Activated naive CD8-positive, alpha-beta T cell treated with anti-CD3 and anti-CD28 coated beads for 36 hours (primary cell): ENCODE measurements at places on chromosomes 7 and 10. TPM values are rescaled to one million over a fixed set of nuclear protein-coding genes. Genes with fewer than 3 reads are reported as not detected.
A peak's percentile ranks its signal among the peaks of the same experiment; 100 is the strongest.

GRCh38 chr7:151085691-151086620, at the start of gene AGAP3:
AGAP3 (plus strand) TSS chr7:151086475; CDS start chr7:151086742, 267 bp downstream.
- H3K4me3 ChIP-seq = peak within 1 kb of the TSS; percentile 84
- peaks cover 34% of the 10 kb centered on the region for H3K4me1 ChIP-seq
- peak; percentile 57 for DNase-seq
- H3K36me3 ChIP-seq = no peaks in the 10 kb centered on the region
- peak within 1 kb of the TSS; percentile 82 for H3K27ac ChIP-seq
- H3K27me3 ChIP-seq = peaks cover 24% of the 10 kb centered on the region

DNA sequence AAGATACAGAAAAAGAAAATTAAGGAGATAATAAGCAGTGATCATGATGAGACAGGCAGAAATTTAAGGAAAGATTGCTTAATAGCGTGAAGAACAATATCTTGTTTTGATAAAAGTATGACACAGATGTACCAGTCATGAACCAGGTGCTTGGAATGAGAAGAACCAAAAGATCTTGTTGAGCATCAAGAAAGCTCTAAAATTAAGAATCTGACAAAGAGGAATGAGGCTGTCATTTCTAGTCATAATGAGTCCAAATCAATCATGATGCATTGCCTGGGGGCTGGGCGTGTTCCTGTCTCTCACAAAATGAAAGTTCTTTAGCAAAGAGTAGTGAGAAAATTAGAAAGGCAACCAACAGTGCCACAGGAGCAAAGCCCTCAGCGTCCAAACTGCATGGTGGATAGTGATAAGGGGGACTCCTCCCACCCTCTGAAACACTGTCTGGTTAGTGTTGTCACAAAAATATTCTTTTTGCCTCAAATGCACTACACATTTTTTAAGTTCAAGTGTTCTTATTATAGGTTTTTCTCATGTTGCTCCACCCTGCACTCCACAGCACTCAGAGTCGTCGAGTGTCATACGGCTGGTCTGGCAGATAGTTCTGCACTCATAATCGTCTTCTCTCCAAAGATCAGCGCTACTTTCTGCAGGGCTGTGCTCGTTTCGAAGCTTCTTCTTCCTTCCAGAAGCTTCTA, 439.6 kb downstream of the TNS3 start:
- no peaks in the 10 kb centered on the region for H3K4me1 ChIP-seq
- no peak for DNase-seq
- H3K27me3 ChIP-seq = peaks cover 8% of the 10 kb centered on the region
- no peak overlapping the region for H3K4me3 ChIP-seq

- no peaks in the 10 kb centered on the region for H3K36me3 ChIP-seq
- H3K4me3 ChIP-seq = no peak overlapping the region
- H3K27me3 ChIP-seq = no peaks in the 10 kb centered on the region
- H3K27ac ChIP-seq = no peak overlapping the region
Measured at GRCh38 chr10:17415046-17415658, 39.2 kb downstream of the ST8SIA6 start.

DNA sequence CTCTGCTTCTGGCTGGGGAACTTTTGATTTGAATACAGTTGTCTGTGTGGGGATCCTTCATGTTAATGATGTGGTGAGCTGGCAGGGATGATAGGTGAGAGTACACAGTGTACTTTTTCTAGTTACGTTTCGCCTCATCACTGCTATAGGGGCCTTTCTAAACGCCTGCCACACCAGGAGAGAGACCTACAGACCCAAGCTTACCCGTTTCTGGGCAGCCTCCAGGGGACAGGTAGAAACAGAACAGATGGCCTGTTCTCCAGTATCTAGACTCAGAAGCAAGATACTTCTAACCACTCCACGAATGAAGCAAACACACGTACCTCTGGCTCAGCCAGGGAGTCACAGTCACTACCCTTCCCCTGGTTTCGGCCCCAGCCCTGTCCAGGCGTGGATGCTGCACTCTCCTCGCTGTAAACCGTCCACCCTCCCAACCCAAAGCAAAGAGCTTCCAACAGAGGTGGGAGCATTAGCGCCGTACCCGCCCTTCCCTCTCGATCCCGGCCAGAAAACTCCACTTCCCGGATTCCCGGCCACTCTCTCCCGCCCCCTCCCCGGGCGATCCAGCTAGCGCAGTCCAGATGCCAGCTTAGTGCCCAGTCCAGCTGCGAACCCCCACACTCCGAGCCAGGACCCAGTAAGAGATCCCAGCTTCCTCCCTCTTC, 1.2 kb downstream of the CCDC6 start:
- DNase-seq = peak; percentile 60
- no peaks in the 10 kb centered on the region for H3K27me3 ChIP-seq
- H3K4me3 ChIP-seq = peak overlapping the region; percentile 98
- peaks cover 68% of the 10 kb centered on the region for H3K4me1 ChIP-seq

- H3K4me1 ChIP-seq = no peaks in the 10 kb centered on the region
- no peak overlapping the region for H3K27ac ChIP-seq
- H3K4me3 ChIP-seq = no peak overlapping the region
- no peaks in the 10 kb centered on the region for H3K36me3 ChIP-seq
- H3K27me3 ChIP-seq = no peaks in the 10 kb centered on the region
Measured at GRCh38 chr7:39073432-39073831, 95.7 kb downstream of the POU6F2 start.

- H3K4me3 ChIP-seq = no peak overlapping the region
- no peaks in the 10 kb centered on the region for H3K27me3 ChIP-seq
- H3K36me3 ChIP-seq = peaks cover 4% of the 10 kb centered on the region
- peaks cover 48% of the 10 kb centered on the region for H3K4me1 ChIP-seq
Measured at GRCh38 chr7:148852272-148852671, 31.8 kb downstream of the EZH2 start.

DNA sequence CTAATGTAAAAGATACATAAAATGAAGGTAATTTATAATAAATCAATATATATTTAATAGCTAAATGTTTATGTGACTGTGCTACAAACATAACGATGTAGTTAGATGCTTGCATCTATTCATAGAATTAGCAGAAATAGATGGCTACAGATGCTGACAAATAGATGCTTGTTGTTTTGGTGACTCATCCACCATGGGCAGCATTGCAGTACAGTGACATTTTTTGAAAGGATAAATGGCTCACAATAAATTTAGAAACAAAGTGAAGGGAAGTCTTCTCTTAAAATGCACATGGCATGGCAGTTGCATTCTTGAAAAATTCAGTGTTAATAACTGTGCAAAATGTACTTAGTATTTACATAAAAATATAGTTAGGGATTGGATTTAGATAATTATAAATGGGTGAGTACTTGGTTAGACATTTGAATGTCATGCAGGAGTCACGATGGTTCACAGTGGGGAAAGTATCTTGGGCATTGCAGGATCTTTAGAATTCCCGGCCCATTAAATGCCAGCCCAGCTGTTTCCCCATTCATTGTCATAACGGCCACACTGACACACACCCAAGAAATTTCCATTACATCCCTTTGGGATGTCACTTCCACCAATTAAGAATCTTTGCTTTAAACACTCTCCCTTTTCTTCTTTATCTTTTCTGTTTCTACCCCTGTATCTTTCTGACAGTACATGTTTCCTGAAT, 564.1 kb downstream of the ATRNL1 start:
- H3K36me3 ChIP-seq = no peaks in the 10 kb centered on the region
- H3K4me3 ChIP-seq = no peak overlapping the region
- no peak overlapping the region for H3K27ac ChIP-seq
- no peak for DNase-seq

GRCh38 chr10:120459185-120459584, 2.2 kb downstream of the PLPP4 start:
- peaks cover 47% of the 10 kb centered on the region for H3K27me3 ChIP-seq
- H3K4me1 ChIP-seq = no peaks in the 10 kb centered on the region
- no peak overlapping the region for H3K4me3 ChIP-seq
- no peak for DNase-seq

DNA sequence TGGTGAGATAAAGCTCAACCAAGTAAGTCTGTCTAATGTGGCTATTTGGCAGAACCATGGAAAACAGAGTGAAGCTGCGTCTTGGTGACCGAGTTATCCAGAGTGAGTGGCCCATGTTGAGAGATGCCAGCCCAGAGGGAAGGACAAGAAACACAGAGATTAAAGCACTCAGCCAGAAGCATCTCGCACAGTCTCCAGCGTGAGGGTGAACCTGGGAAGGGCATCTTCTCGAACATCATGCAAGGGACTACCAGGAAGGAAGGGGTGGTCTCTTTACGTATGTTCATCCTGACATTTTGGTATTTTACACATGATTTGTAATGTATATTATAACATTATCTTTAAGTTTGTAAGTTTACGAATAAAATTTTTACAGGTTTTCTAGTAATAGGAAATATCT, 146.4 kb downstream of the TCERG1L start:
- H3K4me3 ChIP-seq = no peak overlapping the region
- H3K4me1 ChIP-seq = no peaks in the 10 kb centered on the region
- no peak for DNase-seq
- no peak overlapping the region for H3K27ac ChIP-seq
- H3K36me3 ChIP-seq = no peaks in the 10 kb centered on the region

- H3K4me3 ChIP-seq = no peak overlapping the region
- H3K27ac ChIP-seq = no peak overlapping the region
- H3K4me1 ChIP-seq = no peaks in the 10 kb centered on the region
- H3K36me3 ChIP-seq = no peaks in the 10 kb centered on the region
- H3K27me3 ChIP-seq = peaks cover 3% of the 10 kb centered on the region
- no peak for DNase-seq
Measured at GRCh38 chr7:55278321-55278720, 86.8 kb upstream of the LANCL2 start.

DNA sequence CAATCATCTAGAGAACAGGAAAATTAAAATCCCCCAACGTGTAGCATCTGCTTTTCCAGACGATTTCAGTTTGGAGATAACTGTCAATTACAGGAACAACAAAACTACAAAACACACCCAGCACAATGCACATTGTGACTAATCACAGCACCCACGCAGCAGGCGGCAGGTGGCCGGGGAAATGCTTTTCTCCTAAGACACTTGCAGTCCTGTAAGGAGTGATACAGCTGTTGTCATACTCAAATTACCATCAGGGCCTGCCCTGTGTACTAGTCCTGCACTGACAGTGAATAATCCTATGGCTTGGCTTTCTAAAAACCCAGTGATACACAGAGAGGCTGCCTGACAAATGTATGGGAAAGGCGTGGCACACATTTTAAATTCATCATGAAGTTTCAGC, 37.8 kb downstream of the COBL start:
- H3K4me3 ChIP-seq = no peak overlapping the region
- H3K36me3 ChIP-seq = no peaks in the 10 kb centered on the region
- no peak overlapping the region for H3K27ac ChIP-seq
- H3K27me3 ChIP-seq = peaks cover 12% of the 10 kb centered on the region

GRCh38 chr7:25101817-25102216, 23.2 kb downstream of the CYCS start:
- no peak for DNase-seq
- no peaks in the 10 kb centered on the region for H3K36me3 ChIP-seq

GRCh38 chr10:7433861-7434260, 23.0 kb upstream of the SFMBT2 start:
- H3K36me3 ChIP-seq = no peaks in the 10 kb centered on the region
- H3K27me3 ChIP-seq = no peaks in the 10 kb centered on the region
- no peak for DNase-seq
- peaks cover 5% of the 10 kb centered on the region for H3K4me1 ChIP-seq
- H3K4me3 ChIP-seq = no peak overlapping the region

DNA sequence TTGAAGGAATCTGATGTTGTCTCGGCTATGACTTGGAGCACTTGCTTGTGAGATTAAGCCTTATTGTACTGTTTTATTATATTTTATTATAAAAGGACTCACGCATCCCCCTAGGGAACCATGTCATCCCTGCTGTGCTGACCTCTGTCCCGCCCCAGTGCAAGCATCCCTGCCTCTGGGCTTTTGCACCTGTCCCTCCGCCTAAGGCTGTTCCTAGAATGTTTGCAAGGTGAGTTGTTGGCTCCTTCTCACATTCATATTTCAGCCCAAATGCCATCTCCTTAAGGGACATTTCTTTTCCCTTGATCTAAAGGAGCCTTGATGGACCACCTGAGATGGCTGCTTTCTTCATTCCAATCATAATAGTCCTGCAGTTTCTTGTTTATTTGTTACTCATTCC, 236.9 kb upstream of the IGFBP3 start:
- no peaks in the 10 kb centered on the region for H3K36me3 ChIP-seq
- no peak overlapping the region for H3K4me3 ChIP-seq
- no peak overlapping the region for H3K27ac ChIP-seq
- H3K4me1 ChIP-seq = peaks cover 2% of the 10 kb centered on the region

- no peak within 1 kb of the TSS for H3K4me3 ChIP-seq
- no peak within 1 kb of the TSS for H3K27ac ChIP-seq
- peaks cover 55% of the 10 kb centered on the region for H3K27me3 ChIP-seq
- no peaks in the 10 kb centered on the region for H3K36me3 ChIP-seq
Measured at GRCh38 chr10:93566435-93567276, at the start of gene FFAR4. FFAR4 (plus strand) TSS chr10:93566665; CDS start chr10:93566721, 56 bp downstream.

DNA sequence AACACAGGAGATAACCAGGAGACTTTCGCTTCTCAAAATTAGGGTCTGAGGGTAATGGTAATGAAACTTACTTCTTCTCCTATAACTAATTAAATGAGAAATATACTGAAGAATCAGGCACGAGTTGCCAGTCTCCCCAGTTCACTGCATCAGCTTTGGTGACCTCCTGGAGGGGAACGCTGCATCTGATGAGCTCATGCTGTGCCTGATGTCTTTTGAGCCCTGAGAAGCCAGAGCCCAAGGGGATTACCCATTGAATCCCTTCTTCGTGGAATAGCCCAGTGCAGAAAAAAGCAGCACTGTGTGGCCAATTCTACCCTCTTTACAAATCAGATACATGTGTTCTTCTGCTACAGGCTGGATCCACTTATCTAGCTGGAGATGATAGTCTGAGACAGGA, 45.1 kb downstream of the CYP2C9 start:
- no peak for DNase-seq
- H3K27me3 ChIP-seq = no peaks in the 10 kb centered on the region
- H3K36me3 ChIP-seq = no peaks in the 10 kb centered on the region

DNA sequence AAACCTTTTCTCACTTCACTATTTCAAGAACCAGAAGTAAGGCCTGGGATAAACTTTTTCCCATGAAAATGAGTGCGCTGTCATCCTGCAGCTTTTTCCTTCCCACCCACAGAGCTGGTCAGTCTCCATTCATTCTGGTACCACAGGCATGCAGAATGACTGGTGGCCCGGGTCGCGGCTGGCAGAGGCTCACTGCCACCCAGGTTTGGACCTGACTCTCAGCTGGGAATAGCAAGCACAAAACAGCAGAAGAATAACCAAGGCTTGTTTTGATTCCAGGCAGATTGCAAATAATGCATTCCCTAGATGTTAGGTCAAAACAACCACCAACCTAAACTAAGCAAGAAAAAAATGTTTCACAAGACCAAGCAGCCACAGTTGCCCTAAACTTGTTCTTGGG, 190.5 kb upstream of the NRP1 start:
- no peaks in the 10 kb centered on the region for H3K4me1 ChIP-seq
- H3K36me3 ChIP-seq = no peaks in the 10 kb centered on the region
- H3K27ac ChIP-seq = no peak overlapping the region
- no peak for DNase-seq

- no peaks in the 10 kb centered on the region for H3K36me3 ChIP-seq
- no peak for DNase-seq
- no peaks in the 10 kb centered on the region for H3K4me1 ChIP-seq
- H3K4me3 ChIP-seq = no peak overlapping the region
- no peak overlapping the region for H3K27ac ChIP-seq
Measured at GRCh38 chr10:105146436-105146835, 505.3 kb downstream of the SORCS3 start.

Gene EPHB4
- 2.5 TPM for total RNA-seq

Gene TRIM50
- total RNA-seq = not detected

Gene HOXA7
- not detected for total RNA-seq

Gene DAGLB
- total RNA-seq = 17.1 TPM

Gene PAPOLB
- total RNA-seq = not detected

Gene CFAP70
- total RNA-seq = 0.60 TPM

Gene OR2A7
- 1.4 TPM for total RNA-seq

Gene CASTOR2
- total RNA-seq = 1.9 TPM

Gene SSC4D
- 0.40 TPM for total RNA-seq

Gene PNLIP
- total RNA-seq = not detected

Gene CTNNA3
- total RNA-seq = not detected
